ENCODE measurements at places on chromosomes 7 and 10. TPM values are rescaled to one million over a fixed set of nuclear protein-coding genes. Genes with fewer than 3 reads are reported as not detected.

The SH2D4B gene
- not detected for total RNA-seq

GRCh38 chr10:119500821-119501220 lies 41.7 kb downstream of the RGS10 start:
- no peak for DNase-seq

The OR2A42 gene
- 0.08 TPM for total RNA-seq

DNA sequence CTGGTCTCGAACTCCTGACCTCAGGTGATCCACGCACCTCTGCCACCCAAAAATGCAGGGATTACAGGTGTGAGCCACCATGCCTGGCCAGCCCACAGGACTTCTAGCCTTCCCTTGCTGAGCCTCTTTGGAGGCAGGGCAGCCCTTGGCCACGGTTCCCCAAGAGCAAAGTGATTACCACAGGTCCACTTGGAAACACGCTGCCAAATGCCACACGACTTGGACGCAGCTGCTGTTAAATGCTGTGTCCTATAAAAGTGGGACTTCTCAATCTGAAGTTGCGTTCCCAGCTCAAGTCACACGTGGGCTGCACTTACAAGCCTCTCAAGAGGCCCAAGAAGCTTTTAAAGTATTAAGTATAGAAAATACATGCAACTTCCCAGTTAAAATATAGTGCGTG lies 30.1 kb downstream of the CTBP2 start:
- no peak for DNase-seq

DNA sequence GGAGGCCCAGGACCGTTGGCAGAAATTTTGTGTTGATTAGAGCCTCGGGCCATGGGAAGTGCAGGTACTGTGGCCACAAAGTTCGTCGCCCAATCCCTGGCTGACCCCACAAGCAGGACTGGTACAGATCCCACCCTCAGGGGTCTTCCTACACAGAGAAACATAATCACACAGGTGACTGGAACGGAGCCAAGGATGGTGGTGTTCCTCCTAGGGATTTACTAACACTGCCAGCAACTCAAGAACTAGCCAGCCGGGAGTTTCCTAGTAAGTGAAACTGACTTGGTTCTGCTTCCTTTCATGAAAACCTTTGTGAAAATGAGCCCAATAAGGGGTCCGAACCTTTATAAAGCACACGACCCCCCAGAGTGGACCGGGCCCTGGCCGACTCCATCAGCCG lies 5.7 kb downstream of the CUX1 start:
- DNase-seq, result no peak

The ZNF365 gene
- 0.44 TPM for total RNA-seq

- no peak for DNase-seq
Measured at GRCh38 chr10:1034758-1035157, 9.1 kb upstream of the IDI2 start.

DNA sequence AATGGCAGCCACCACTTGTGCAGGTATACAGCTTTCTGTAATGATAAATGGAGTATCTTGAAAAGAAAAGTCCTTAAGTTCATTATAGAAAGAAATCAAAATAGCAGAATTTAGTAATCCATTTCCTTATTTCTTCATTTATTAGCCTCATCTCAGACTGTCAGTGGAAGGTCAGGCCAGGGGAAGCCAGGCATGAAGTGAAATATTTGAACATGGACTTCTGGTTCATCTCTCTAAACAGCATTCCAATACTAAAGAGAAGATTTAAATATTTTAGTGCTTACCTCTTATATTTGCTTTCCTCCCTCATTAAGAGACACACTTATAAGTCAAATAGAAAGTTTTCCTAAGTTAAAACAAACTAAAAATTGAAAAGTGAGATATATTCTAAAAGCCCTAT lies 26.8 kb downstream of the TRDMT1 start:
- no peak for DNase-seq

DNA sequence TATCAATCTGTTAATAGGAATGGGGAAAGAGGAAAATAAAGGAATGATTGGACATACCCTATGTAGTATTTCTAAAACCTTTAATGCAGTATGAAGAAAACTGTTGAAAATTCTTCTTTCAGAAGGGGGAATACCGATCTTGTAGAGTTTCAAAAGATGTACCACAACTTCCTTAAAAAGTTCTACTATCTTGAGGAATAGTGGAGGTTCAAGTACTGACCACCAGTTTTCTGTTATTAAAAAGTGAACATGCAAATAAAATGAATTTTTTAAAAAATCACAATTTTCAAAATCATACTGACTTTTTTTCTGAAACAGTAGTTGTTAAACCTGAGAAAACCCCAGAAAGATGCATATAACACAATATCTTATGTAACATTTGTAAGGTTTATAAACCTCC lies 86.5 kb downstream of the HERC4 start:
- DNase-seq, result no peak

- no peak for DNase-seq
Measured at GRCh38 chr10:26524161-26524896, 86.2 kb downstream of the APBB1IP start.

DNA sequence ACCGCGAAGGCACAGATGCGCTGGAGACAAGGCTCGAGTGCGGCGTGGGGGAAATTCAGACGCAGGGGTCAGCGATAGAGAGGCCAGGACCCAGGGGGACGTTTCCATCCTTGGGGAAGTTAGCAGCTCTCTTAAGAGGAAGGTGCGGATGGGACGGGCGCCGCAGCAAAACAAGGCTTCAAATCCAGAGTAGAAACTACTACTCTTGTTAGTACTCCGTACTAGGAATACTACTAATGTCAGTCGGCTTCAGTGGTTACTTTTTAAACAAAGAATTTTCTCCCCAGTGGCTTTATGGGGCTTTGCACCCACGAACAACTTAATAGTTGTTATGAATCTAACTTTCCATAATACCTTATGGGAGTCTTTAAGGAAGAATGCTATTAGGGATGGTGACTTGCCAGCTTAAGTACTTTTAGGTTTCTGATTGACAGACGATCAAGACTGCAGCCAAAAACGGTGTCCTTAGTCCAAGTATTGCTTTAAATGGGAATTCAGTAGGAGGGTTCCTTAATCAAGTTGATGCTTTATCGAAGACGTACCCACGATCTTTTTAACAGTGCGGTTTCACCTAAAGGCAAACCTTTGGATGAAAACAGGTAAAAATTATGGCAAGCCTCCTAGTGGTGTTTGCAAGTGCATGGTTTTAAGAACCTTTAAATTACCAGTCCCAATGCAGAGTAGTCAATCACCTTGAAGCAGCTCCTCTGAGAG lies 812 bp upstream of the IDE start:
- DNase-seq, result no peak

DNA sequence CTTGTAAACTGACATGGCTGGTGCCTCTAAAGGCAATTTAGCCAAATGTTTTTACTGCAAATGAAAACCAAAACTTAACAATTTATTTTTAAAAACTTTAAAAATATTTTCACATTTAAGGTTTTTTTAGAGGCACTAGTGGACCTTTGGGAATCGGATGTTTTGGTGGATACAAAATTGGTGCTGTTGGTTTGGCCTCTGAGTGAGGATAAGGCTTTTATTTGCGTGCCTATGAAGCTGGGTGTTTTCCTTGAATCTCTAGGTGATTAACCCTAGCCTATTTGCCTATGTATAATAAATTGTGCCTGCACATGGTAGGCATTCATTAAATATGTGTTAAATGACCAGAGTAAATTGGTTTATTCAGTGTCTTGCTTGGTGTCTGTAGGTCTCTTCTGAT lies 2.9 kb upstream of the SGCE start:
- DNase-seq, result no peak

DNA sequence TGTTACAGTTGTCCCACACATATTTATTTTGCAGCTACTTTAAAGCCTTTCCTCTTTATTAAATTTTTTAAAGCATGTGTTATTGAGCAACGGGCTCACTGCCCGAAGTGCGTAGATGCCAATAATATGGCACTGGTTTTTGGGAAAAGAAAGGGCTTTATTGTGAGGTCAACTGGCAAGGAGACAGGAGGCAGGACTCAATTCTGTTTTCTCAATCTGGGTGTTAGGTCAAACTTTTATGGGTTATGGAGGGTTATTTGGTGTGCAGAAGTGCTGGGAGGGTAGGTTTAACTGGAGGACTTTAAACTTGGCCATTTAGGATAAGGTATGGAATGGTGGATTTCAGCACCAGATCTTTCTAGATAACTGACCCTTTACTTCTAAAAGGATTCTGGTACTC lies 183.6 kb downstream of the LRRC4 start:
- no peak for DNase-seq

GRCh38 chr10:62077330-62078015 lies 176.0 kb downstream of the ARID5B start:
- no peak for DNase-seq

GRCh38 chr7:88545663-88546062 lies 213.8 kb upstream of the ZNF804B start:
- DNase-seq, result no peak

DNA sequence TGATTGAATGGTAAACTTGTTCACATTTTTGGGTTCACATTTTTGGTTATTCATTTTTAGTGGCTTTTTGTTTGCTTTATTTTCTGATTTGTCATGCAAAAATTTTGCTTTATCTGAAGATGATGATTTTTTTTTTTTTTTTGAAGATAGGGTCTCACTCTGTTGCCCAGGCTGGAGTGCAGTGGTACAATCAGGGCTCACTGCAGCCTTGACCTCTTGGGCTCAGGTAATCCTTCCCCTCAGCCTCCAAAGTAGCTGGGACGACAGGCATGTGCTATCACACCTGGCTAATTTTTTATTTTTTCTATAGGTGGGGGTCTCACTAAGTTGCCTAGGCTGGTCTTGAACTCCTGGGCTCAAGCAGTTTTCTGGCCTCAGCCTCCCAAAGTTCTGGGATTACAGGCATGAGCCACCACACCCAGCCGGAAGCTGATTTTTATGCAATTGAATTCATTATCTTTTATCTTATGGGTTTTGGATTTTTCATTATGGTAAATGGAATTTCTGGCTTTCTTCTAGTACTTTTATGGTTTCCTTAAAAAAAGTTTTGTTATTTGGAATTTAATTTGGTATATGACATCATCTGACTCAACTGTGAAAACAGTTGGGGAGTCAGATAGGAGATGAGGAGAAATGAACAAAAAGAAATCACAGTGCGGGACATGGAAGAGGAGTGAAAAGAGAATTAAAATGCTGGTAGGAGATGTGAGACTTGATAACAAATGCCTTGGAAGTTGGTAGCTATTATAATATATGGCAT lies 158.7 kb downstream of the LRMDA start:
- no peak for DNase-seq

GRCh38 chr10:52771534-52772445 lies 794 bp downstream of the MBL2 start:
- DNase-seq, result peak; percentile 27

DNA sequence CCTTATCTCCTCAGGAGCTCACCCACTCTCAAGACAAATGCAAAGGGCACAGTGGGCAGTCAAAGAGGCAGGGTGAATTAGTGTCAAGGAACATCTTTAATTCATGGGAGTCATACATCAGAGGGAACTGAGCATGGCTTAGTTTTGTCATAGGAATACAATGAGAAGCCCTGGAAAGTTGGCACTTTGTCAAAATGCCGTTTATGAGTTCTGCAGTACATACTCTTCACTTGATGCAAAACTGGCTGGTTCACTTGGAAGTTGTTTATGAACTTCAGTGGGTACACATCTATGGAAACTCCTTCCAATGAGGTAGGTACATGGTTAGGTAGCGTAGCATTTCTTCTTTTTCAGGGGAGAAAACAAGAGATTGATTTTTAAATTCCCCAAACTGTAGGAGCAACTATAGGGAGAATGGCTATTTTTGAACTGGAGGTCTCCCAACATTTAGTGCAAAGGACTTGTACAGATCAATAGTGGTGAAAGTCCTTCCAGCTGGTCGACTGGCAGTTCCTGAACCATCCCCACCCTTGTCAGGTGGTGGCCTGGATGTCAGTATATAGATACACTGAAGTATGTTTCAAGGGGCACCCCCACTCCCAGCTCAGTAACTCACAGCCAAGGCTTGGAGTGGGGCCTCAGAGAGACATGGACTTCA lies 580.5 kb downstream of the REEP3 start:
- DNase-seq, result no peak

The PLAC9 gene
- total RNA-seq, result 131 TPM

- no peak for DNase-seq
Measured at GRCh38 chr7:47290867-47291266, 291.0 kb downstream of the TNS3 start.

- no peak for DNase-seq
Measured at GRCh38 chr7:39509912-39510311, 56.3 kb upstream of the YAE1 start.

GRCh38 chr10:101140950-101141615 lies 10.0 kb downstream of the TLX1 start:
- DNase-seq, result no peak

- no peak for DNase-seq
Measured at GRCh38 chr7:70210200-70210935, 612.1 kb downstream of the AUTS2 start.

The MEOX2 gene
- 24.5 TPM for total RNA-seq

DNA sequence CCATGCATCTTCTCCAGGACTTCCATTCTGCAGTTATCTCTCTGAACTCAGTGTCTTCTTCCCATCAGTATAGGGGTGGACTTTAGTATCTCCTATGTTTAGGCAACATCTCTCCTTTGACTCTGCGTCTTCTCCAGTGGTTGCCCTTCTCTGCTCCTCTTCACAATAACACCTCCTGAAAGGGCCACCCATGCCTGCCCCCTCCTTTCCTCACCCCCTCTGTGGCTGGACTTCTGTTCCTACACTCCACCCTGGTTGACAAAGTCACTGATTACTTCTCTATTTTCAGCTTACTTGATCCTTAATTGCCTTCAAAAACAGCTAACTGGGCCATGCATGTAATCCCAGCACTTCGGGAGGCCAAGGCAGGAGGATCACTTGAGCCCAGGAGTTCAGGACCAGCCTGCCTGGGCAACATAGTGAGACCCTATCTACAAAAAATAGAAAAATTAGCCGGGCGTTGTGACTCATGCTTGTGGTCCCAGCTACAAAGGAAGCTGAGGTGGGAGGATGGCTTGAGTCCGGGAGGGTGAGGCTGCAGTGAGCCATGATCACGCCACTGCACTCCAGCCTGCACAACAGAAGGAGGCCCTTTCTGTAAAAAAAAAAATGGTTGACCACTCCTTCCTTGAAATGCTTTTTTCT lies 13.7 kb downstream of the SRGN start:
- no peak for DNase-seq

GRCh38 chr7:122885583-122886356 lies 490 bp downstream of the CADPS2 start:
- DNase-seq, result no peak

GRCh38 chr10:59905066-59905730 lies 1.2 kb downstream of the CCDC6 start:
- DNase-seq, result no peak

- DNase-seq, result peak; percentile 97
Measured at GRCh38 chr7:85186521-85187241, at the start of gene SEMA3D. Gene SEMA3D, minus strand, starts transcription at chr7:85187056. Its CDS starts 65,165 bp downstream, at chr7:85121891.

The MYO3A gene
- not detected for total RNA-seq

- DNase-seq, result no peak
Measured at GRCh38 chr7:96663457-96663856, 46.2 kb downstream of the SEM1 start.

The ZMIZ2 gene
- 96.4 TPM for total RNA-seq

- DNase-seq, result no peak
Measured at GRCh38 chr7:66237906-66238772, 33.0 kb downstream of the TPST1 start.

- no peak for DNase-seq
Measured at GRCh38 chr10:4046712-4047354, 261.8 kb upstream of the KLF6 start.

- no peak for DNase-seq
Measured at GRCh38 chr10:119316729-119317097, 109.3 kb downstream of the GRK5 start.

GRCh38 chr10:58857251-58857805 lies 319.1 kb upstream of the PHYHIPL start:
- DNase-seq, result no peak

GRCh38 chr7:94509264-94509886 lies at the start of gene CASD1:
Gene CASD1, plus strand, starts transcription at chr7:94509809. Its CDS starts 276 bp downstream, at chr7:94510085.
- peak; percentile 86 for DNase-seq

GRCh38 chr7:80463272-80463920 lies 48.5 kb downstream of the GNAT3 start:
- no peak for DNase-seq

All from osteocyte (in vitro differentiated cells).